Panc1 (cell line): ENCODE measurements at places on chromosomes 5 and 9.

DNA sequence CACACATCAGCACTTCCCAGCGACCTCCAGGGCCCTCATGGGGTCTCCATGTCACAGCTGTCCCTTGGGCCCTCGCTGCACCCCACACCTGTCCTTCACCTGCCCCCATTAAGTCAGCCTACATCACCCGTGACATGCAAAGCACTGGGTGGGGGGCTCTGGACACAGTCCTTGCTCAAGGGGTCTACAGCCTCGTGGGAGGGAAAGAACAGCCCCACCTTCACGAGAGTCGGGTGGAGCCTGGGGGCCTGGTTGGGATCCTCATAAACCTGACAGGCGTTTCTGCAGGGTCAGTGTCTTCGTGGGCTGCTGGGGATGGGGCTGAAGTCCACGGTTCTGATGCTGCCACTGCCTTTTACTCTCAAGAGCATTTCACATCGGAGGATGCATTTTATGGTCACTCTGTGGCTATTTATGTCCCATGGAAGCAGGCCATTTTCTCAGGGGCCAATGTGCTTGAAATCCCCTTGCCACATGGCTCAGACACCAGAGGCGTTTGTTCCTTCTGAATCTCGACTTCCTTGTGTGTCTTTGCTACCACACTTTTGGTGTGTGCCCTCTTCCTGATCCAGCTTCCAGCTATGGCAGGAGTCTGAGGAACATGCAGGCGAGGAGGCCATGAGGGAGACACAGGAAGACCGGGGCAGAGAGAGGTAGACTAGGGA lies at the start of gene OR2V1:
OR2V1 (minus strand) TSS at position 338 of the 665 bp plus-strand sequence. CDS start 5,865 bp downstream, outside the sequence.
- no peak for DNase-seq

DNA sequence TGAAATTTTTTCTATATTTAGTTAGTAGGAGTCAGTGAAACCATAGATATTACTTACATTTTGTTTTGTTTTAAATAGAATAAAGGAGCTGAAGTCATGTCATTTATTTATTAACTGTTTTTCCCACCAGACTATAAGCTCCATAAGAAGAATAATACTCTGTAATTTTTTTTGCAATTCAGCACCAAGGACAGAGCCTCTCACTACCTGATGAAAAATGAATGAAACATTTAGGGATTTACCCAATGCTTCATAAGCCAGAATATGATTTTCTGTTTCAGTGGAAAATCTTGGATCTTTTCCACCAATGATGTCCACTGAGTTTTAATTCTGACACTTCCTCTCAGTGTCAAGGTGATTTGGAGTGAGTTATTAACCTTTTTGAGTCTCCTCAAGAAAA lies 624.9 kb upstream of the GRAMD2B start:
- no peak for DNase-seq

- DNase-seq = no peak
These were observed 140.3 kb upstream of the RASA1 start for GRCh38 chr5:87127426-87127825.

DNA sequence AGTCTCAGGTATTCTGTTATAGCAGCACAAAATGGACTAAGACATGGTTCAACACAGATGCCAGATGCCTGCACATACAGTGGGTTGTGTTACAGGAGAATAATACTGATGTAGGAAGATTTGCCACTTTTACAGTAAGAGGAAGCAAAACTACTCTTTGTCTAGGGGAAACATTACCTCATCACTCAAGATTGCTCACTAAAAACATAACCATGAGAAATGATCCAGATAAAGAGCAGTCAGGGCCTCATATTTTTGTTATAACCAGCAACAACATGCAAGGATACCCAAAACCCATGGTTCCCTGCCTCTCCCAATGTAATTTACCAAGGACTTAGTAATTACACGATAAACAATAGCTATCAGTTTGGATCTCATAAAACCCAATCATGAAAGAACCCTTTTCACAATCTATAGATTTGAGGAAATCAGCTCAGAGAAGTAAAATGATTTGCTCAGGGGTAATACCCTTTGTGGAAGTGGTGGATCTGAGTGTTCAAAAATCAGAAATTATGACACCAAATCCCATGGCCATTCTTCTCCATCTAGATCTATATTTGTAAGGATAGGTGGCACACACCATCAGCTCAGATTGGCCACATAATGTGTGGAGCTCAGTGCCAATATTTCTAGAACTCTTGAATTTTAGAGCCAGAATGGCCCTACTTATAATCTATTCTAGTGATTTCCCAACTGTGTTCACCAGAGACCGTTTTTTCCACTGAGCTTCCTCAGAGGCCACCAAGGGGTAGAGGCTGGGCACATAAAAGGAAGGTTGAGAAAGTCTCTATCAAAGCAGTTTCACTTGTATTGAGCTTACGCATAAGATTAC lies 27.8 kb downstream of the DPYSL3 start:
- no peak for DNase-seq

- DNase-seq = no peak
These were observed 491.9 kb upstream of the TUSC1 start for GRCh38 chr9:26170190-26170589.

DNA sequence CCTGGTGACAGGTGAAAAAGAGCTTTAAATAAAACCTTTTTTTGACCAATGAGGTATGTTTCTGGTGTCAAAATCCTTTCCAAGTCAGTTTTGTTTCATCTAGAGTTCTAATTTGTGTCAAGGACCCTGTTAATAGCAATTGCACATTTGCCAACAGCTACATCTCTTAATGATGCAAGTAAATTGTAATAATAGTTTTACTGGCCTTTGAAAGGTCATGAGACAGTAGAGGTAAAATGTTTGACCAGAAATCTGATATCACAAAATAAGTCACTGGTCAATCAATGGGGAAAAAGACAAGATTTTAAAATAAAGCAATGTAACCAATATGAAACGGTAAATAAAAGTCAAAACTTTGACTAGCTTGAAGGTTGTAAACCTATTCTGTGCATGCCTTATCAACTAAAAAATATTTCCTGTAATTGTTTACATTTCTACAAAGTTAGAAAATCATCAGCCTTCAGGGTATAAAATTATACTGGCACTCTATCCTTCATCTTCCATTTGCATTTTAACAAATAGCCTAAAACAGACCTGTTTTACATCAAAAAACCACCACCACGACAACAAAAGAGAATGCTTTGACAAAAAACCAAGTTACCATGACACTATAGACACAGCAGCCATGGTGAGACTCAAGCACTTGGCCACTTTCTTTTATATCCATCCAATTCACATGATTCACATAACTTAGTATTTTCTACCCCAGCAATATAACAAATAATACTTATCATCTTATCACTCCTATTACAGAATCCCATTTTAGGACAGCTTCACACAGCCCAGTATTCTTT lies 3.0 kb downstream of the NADK2 start:
- DNase-seq = no peak

- DNase-seq = no peak
These were observed 120.2 kb upstream of the TBCA start for GRCh38 chr5:77896338-77896737.

DNA sequence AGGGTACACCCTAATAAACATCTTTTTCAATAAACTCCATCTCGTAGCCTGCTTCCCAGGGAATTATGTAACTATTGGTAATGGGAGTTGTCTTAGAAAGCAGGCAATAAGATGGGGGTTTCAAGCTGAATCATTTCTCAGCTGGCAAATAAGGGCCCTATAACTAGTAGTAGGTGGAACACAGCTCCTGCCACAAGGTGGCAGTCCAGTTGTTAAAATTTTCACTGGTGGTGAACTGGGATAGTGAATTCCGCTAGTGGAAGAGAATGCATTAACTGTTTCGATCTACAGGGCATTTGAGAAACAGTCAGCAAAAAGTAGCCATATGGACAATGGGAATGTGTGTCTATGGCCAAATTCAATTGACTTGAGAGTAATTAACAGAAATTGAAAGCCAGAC lies 27.7 kb downstream of the PCDHB15 start:
- no peak for DNase-seq

DNA sequence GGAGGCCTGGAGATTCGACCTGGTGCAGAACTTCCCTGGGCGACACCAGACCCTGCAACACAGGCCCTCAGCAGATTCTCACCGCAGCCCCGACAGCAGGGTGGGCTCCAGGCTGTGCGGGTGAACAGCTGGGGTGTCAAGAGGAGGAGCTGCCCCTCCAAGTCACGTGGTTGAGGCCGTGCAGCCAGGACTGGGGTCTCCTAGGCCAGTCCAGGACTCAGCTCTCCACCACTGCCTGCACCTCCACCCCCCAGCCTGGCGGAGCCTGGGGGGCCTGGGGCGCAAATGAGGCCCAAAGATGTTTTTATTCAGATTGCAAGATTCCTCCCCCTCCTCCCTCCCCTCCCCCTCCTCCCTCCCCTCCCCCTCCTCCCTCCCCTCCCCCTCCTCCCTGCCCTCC lies 9.2 kb upstream of the AGPAT2 start:
- DNase-seq = no peak

- no peak for DNase-seq
These were observed 42.3 kb upstream of the CLPTM1L start for GRCh38 chr5:1387059-1387755.

- no peak for DNase-seq
These were observed 1761.9 kb upstream of the ACO1 start for GRCh38 chr9:30622561-30622960.

GRCh38 chr9:93884808-93885207 lies 70.3 kb downstream of the BARX1 start:
- no peak for DNase-seq

- DNase-seq = no peak
These were observed 72.4 kb downstream of the TEK start for GRCh38 chr9:27181381-27181780.

- no peak for DNase-seq
These were observed 14.7 kb downstream of the IL31RA start for GRCh38 chr5:55865831-55866230.

DNA sequence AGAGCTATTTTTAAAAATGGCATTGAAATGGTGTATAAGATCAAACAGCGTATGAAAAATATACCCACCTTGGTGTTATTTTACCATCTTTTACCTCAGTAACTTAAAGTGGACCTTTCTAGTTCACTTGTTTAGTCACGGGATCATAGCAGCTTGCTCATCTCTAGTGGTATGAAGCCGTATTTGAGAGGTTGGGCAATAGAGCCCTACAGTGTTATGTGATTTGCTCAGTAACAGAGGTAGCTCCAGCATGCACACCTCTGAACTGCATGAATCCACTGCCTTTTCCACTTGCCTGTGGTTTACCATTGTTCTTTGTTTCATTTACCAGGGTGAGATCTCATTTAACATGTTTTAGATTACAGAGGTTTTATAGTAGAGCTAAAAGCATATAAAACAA lies 134.4 kb downstream of the ATG10 start:
- DNase-seq = no peak

- no peak for DNase-seq
These were observed at the start of gene ITK for GRCh38 chr5:157180374-157181264. Gene ITK, plus strand, starts transcription at chr5:157180840. Its CDS starts 138 bp downstream, at chr5:157180978.
